ENCODE measurements at places on chromosomes 6 and 20.
A peak's percentile ranks its signal among the peaks of the same experiment; 100 is the strongest.

DNA sequence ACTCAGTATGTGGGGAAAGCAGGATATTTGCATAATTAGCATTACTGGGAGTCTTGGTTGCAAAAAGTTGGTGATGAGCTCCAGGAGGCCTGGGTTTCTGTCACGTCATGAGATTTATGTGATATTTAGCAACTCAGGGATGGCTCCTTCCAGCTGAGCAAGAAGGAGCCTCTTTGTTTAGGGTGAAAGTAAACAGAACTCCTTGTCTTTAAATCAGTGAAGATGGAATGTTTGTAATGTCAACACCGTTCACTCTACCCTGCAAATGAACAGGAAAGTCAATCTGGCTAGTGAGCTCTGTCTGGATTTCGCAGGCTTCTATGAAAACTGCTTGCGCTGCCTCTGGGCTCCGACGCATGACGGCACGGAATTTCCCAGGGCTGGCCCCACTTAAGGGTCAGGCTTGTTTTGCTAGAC lies 86.9 kb downstream of the PXDC1 start:
- no peaks in the 10 kb centered on the region for H3K36me3 ChIP-seq
- H3K27ac ChIP-seq, result no peak overlapping the region
- no peaks in the 10 kb centered on the region for H3K27me3 ChIP-seq
- no peak overlapping the region for H3K4me3 ChIP-seq
- DNase-seq, result no peak
- no peaks in the 10 kb centered on the region for H3K4me1 ChIP-seq

- H3K27me3 ChIP-seq, result no peaks in the 10 kb centered on the region
- H3K4me3 ChIP-seq, result no peak overlapping the region
- H3K27ac ChIP-seq, result no peak overlapping the region
- peaks cover 9% of the 10 kb centered on the region for H3K4me1 ChIP-seq
- peaks cover 6% of the 10 kb centered on the region for H3K36me3 ChIP-seq
Observed at GRCh38 chr6:53023323-53023722, 28.2 kb upstream of the GSTA4 start.

- no peak for DNase-seq
- no peak overlapping the region for H3K4me3 ChIP-seq
- H3K27ac ChIP-seq, result no peak overlapping the region
Observed at GRCh38 chr20:23178806-23179205, 92.7 kb upstream of the CD93 start.

DNA sequence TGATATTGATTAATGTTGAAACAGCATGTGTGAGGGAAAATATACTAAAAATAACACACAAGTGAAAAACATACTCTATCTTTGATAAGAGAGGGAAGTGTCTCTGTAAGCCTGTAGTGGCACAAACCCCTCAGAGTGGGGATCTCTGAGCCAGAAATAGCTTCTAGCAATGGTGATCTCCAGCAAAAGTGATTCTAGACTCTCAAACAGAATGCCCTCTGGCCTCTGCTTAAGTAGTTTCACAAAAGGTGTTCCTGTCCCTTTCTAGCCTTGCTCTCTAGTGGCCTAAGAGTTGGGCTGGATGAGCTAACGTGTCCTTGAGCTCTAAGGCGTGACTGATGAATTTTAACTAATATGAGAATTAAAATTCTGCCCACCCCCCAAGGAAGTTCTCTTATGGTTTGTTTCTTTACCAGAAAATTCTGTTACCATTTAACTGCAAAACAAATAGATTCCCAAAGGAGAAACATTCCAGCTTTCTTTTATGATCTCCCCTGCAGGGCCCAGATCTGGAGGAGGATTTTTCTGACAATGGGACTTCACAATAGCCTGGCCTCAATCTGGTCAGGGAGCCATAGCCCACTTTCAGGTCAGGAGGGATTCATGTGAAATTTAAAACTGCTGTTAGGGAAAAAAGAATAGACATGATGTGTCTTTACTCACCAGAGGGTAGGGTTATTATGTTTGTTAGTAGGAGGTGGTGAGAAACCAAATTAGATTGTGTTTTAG lies 182.5 kb upstream of the LAMP5 start:
- H3K27ac ChIP-seq, result no peak overlapping the region
- H3K4me3 ChIP-seq, result no peak overlapping the region
- H3K27me3 ChIP-seq, result no peaks in the 10 kb centered on the region

GRCh38 chr6:11969092-11969491 lies 43.0 kb upstream of the HIVEP1 start:
- H3K4me1 ChIP-seq, result peaks cover 6% of the 10 kb centered on the region
- no peak overlapping the region for H3K27ac ChIP-seq
- no peaks in the 10 kb centered on the region for H3K27me3 ChIP-seq
- H3K36me3 ChIP-seq, result no peaks in the 10 kb centered on the region

GRCh38 chr6:100446115-100447080 lies 18.3 kb downstream of the SIM1 start:
- H3K4me3 ChIP-seq, result no peak overlapping the region
- peaks cover 60% of the 10 kb centered on the region for H3K27me3 ChIP-seq
- no peak for DNase-seq
- no peak overlapping the region for H3K27ac ChIP-seq
- H3K4me1 ChIP-seq, result peaks cover 6% of the 10 kb centered on the region

GRCh38 chr6:129893640-129894039 lies 32.5 kb upstream of the TMEM244 start:
- peaks cover 6% of the 10 kb centered on the region for H3K27me3 ChIP-seq
- peaks cover 12% of the 10 kb centered on the region for H3K4me1 ChIP-seq
- H3K27ac ChIP-seq, result no peak overlapping the region
- H3K4me3 ChIP-seq, result no peak overlapping the region

GRCh38 chr6:105501246-105501645 lies 98.4 kb upstream of the PREP start:
- no peaks in the 10 kb centered on the region for H3K36me3 ChIP-seq
- peaks cover 11% of the 10 kb centered on the region for H3K27me3 ChIP-seq
- no peaks in the 10 kb centered on the region for H3K4me1 ChIP-seq
- no peak overlapping the region for H3K27ac ChIP-seq
- DNase-seq, result no peak

DNA sequence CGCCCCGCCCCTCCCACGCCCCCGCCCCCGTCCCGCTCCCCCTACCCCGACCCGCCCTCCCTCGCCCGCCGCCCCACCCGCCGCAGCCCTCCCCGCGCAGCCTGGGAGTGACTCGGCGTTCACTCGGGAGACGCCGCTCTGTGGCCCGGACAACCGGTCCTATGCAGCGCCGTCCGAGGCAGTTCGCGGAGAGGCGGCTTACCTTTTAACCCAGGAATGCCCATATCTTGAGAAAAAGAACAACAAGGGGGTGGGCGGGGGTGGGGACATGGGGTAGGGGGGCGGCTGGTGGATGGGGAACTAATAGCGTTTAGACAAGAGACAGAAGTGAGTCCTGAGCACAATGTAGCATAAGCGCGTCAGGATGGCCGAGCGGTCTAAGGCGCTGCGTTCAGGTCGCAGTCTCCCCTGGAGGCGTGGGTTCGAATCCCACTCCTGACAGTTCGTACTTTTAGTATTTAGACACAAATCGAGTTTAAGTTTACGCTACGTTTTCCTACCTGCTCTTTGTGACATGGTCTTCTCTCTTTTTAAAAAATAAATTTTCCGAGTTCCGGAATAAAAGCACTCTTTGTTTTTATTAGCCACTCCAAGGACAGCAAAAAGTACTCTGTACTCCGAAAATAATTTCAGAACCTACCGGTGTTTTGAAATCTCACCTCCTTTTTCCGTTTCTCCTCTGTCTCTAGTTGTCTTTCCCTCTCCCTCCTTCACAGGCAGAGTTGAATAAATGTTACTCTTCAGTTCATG lies 17.1 kb upstream of the HMGN4 start:
- no peaks in the 10 kb centered on the region for H3K36me3 ChIP-seq
- H3K27ac ChIP-seq, result peak overlapping the region; percentile 94
- H3K27me3 ChIP-seq, result peaks cover 2% of the 10 kb centered on the region
- peak; percentile 90 for DNase-seq

DNA sequence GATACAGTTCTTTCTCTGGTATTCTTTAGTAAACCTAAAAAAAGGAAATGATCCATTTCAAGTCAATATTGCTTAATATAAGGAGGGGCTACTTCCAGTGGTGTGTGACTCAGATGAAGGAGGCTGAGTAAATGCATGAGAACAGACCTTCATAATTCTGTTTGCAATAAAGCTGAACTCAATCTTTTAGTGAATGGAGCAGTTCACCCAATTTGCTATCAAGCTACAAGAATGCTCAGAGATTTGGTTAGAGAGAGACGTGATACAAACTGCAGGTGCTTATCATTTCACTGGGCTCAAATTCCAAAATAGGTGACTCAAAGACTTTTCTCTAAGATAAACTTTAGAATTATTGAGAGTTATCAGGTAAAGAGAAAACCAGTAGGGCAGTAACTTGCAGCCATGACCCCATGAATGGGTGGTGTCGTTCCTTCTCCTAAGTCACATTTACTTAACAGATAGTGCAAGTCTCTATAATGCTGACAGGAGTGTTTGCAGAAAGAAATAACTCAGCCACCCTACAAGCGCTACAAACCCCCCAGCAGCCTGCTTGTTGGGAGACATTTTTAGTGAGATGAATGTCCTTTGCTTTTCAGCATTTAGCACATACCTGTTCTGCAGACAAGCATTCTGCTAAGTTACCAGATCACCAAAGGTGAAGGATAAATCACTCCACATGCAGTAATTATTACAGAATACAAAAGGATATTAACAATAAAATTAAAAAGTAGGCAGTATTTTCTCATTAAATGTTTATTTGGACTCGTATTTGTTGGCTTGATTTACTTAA lies 16.4 kb upstream of the BLOC1S5 start:
- H3K36me3 ChIP-seq, result peaks cover 30% of the 10 kb centered on the region
- no peaks in the 10 kb centered on the region for H3K27me3 ChIP-seq
- no peak for DNase-seq
- peaks cover 29% of the 10 kb centered on the region for H3K4me1 ChIP-seq

All from activated naive CD4-positive, alpha-beta T cell treated with anti-CD3 and anti-CD28 coated beads for 36 hours (primary cell).